ENCODE measurements at places on chromosomes 12 and 14.

DNA sequence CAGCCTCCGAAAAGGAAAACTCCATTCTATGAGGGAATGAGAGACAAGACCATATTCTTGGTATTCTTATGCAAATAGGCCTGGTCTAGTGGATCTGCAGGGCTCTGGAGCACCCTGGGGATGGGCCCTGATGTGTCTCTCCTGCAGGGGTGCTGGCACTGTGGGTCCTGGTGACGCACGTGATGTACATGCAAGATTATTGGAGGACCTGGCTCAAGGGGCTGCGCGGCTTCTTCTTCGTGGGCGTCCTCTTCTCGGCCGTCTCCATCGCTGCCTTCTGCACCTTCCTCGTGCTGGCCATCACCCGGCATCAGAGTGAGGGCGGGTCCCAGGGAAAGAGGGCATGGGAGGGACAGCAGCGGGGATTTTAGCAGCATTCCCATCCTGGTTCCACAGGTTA lies 5.8 kb downstream of the SLC48A1 start:
- no peak for DNase-seq

DNA sequence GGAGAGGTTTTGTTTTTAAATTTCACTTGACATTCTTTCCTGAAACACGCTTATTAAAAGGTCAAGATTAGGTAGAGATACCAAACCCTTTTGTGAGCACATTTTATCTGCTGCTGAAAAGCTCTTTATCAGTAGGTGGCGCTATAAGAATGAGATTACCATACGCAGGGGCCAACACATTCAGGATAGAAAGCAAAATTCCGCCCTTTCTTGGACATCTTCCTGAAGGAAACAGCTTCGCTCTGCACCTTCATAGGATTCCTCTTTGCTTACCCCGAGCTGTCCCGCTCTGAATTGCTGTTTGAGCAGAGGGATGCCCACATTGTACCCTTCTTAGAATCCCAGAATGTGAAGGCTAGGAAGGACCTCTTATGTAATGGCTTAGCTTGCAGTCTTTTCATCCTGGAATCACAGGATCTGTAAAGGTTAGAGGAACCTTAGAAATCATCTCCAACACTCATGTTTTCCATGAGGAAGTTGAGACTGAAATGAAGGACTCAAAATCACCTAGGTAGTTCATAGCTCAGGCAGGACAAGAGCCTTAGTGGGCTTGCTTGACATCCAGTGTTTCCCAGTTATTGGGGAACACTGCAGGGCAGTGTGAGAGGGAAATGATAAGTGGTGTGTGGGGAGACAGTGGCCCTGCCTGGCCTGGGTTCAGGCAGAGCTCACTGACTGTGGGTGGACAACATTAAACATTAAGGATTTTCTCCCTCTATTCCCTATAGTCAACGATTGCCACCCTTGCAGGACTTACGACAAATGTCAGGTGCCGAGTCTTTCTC lies 38.7 kb upstream of the CRY1 start:
- no peak for DNase-seq

GRCh38 chr14:69261761-69262331 lies 1.9 kb downstream of the GALNT16 start:
- no peak for DNase-seq

- no peak for DNase-seq
These were observed 591.0 kb upstream of the ATP2B1 start for GRCh38 chr12:90299666-90300065.

DNA sequence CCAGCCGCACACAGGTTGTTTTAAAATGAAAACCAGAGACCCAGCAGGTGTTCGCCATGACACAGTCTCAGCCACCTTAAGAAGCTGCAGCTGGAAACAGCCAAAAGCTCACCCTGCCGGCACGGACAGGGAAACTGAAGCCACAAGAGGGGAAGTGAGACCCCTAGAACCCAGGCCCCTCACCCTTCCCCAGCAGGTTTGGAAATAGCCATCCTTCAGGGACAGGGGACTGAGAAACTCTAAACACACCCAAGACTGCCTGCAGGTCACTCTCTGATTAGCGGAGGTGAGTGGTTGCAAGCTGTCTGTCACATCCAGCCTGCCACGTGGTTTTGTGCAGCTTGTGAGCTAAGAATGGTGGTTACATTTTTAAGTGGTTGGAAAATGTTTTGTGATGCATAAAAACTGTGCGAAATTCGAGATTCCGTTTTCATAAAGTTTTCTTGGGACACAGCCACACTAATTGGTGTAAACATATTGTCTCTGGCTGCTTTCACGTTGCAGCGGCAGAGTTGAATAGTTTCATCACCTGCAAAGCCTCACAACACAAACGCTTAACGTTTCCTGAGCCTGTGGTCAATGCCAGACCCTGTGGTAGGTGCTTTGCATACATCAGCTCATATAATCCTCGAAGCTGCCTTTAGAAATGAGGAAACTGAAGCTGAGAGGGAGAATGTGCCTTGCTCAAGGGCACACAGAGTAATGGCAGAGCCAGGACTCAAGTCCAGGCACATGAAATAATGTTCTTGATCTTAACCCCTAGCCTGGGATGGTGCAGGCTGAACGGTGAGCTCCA lies 1.7 kb upstream of the SELPLG start:
- DNase-seq: no peak

DNA sequence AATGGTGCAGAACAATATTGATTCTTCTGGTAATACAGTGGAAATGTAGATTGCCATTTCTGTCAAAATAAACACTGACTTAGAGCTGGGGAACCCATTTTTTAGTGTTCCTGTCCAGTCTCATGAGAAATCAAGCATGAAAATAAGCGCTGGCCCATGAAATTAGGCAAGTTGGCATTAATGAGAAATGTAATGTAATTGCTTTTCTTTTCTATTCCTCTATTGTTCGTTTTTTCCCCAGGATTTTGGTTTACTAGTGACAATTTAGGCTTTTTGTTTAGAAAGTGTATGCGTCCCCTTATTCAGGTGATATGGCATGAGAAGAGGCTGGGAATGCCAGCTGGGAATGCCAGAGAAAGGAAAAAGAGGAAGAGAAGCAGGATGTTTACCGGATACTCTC lies 64.4 kb upstream of the KICS2 start:
- no peak for DNase-seq

GRCh38 chr12:55073043-55074022 lies 52.9 kb upstream of the OR9K2 start:
- peak; percentile 80 for DNase-seq

DNA sequence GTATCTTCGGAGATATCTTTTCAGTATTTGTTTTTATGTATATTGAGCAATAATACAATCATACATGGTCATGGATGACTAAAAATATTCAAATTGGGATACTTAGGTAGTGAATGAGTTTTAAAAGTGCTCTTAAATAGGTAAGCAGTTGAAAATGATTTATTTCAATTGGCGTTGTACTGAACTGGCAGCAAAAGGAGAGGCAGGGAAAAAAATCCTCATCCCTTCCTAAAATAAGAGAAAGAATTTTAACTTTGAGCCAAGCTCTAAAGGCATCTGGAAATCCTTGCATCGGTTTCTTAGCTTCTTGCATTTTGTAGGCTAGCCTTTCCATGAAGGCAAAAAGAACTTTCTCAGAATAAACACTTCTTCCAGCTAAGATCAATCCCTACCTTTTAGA lies 125.2 kb downstream of the MGST1 start:
- DNase-seq: no peak

DNA sequence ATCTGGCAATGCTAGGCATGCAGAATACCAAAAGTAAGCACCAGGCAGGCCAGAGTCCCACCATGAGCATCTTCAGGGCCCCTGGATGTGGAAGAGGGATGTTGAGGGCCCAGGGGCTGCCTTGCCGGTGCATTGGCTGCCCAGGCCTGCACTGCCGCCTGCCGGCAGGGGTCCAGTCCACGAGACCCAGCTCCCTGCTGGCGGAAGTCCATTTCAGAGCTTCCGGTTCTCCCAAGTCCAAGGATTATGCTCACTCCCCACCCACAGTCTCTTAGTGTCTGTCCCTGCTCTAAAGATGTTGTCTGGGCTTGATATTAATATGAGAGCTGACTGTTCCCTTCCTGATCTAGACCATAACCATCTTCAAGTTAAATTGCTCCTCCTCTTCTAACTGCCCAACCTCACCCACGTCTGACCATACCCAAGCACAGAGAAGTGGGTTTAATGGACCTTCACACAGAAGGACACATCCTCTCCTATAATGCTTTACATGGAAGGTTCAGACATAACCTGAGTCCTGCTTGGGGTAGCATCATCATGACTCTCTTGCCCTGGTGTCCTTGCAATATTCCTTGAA lies 117.4 kb downstream of the DAD1 start:
- no peak for DNase-seq

- DNase-seq: no peak
These were observed 189.8 kb upstream of the PRICKLE1 start for GRCh38 chr12:42779186-42779859.

GRCh38 chr12:115598871-115599811 lies 678.4 kb downstream of the MED13L start:
- DNase-seq: no peak

- DNase-seq: no peak
These were observed 69.8 kb upstream of the CLMN start for GRCh38 chr14:95389471-95390011.

DNA sequence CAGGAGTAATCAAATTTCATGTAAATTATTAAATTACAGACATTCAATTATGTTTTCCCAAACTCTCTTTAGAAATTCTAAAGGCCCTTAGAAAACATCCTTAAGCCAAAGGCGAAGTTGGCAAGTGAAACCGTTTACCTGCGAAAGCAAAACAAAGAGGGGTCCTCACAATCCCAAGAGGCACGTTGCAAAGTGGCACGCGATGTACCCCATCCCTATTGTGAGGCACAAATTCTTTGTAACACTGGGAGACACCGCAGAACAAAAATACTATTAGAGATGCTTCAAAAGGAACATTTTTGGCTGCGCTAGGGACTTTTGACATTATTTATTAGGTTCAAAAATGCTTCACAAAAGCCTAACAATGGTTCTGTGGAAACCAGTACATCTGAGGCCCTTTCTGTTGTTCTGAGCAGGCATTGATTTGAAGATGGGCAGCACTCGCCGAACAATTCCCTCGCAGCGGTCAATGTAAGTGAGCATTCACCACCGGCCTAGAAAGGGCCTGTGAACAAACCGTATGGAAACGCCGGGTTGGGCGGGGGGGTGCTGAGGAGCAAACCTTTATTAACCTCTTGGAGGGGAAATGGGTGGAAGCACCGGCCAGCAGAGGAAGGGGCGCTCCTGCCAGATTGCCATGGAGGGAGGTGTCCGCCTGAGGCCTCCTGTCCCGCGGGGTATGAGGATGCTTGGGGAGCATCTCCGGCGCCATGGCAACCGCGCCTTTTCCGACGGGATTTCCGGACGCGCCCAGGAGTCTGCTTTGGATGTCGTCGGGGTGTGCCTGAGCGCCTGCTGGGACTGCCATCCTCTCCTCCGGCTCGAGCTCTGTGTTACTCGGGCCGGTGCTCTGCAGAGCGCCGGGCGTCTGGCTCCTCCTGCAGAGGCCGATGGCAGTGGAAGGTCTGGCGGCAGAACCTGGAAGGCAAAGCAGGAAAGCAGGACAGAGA lies 193.9 kb downstream of the C12orf42 start:
- no peak for DNase-seq

- no peak for DNase-seq
These were observed 23.3 kb downstream of the GLT1D1 start for GRCh38 chr12:128876559-128876958.

- no peak for DNase-seq
These were observed 44.7 kb upstream of the BMP4 start for GRCh38 chr14:54001189-54001878.

DNA sequence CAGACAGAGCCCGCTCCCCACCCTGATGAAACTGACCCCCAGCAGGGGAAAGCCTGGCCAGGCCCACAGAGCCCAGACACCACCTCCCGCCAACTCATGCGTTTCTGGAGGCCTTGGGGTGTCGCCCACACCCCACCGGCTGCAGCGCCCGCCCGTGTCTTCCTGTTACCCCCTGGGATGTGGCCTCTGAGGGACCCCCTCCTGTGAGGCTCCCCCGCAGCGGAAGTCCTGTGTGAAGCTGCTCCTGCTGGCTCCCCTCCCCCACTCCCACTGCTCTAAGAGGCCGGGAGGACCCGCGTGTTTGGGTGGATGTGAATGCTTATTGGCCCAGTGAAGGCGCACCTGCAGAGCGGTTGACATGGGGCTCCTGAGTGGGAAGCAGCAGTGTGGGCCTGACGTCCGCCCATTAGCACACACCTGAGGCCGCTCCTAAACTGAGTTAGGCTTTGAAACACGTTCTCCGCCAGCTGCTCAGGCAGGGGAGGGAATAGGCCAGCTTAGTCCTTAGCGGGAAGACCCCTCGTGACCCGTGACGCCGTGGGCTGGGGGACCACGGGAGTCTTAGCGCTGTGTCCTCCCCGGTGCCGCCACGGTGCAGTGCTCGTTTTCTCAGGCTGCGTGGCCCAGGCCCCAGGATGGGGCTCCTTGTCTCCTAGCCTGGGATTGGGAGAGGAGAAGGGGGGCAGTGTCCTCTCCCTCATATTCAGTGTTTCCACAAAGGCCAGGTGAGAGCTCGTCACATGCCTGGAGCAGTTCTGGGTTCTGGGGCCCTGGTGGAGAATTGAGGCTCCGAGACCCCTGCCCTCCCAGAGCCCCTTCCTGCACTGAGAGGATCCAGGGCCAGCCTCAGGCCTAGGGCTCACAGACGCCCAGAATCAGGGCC lies 323.4 kb upstream of the SFSWAP start:
- no peak for DNase-seq

DNA sequence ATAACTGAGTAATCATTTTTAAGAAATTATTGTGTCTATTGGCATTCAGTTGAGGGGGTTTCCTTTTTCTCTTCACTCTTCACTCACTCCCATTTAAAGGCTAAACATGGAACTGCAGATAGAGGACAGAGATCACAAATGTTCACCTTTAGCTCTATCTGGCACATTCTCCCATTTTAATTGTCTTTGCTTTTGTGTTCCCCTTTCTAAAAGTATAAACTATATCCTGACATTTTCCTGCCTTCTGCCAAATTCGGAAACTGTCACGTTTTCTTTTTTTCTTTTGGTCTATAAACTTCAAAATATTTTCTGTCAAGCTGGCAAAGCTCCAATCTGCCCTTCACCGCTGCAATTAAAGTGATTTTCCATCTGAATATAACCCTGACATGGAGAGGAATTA lies 219.8 kb upstream of the CDKN3 start:
- no peak for DNase-seq

GRCh38 chr12:18130851-18131250 lies 40.9 kb upstream of the RERGL start:
- no peak for DNase-seq

DNA sequence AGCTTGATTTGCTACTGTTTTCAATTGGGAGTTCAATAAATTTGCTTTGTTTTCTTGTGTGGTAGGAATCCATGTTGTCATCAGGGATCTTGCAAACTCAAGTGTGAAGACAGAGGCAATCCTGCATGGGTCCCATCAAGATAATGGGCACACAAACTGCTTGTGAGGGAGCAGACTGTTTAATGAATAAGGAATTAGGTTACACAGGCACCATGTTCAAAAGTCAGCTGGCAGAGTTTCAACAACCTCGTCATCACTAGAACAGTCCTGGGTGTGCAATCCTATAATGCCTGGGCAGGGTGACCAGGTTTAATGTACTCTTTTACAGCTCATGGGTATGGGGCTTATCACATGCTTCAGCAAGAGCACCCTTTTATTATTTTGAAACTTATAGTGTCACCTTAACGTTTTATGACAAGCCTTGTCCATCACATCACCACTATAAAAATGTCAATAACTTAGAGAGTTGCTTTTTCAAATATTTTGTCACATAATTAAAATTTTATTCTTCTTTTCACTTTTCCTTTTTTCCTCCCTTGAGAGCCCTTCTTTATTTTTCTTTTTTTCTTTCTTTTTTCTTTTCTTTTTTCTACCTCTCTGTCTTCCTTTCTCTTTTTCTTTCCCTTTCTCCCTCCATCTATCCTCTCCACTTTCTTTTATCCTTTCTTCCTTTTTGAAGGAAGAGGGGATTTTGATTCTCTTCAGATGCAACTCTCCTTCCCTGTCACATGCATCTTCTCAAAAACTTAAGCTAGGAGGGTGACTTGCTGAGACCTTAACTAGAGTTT lies 252.2 kb upstream of the ATP2B1 start:
- no peak for DNase-seq
